ENCODE measurements at places on chromosomes 16 and 17.

GRCh38 chr17:82689077-82689476 lies 9.4 kb downstream of the RAB40B start:
- DNase-seq = no peak

- DNase-seq = no peak
Measured at GRCh38 chr17:78925662-78926555, 722 bp upstream of the TIMP2 start.

DNA sequence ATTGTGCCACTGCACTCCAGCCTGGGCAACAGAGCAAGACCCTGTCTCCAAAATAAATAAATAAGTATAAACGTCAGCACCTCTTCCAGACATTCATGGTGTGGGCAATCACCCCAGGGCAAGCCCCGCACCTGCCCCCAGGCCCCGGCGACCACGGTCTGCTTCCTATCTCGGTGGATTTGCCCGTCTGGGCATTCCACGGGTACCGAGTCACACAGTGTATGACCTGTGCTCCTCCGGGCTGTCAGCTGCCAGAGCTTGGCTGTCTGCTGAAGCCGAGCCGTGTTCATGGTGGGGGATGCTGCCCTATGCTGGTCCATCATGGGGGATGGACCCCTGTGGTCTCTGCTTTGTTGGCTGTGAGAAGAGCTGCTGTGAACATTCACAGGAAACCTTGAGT lies 15.4 kb downstream of the CYBC1 start:
- no peak for DNase-seq

- no peak for DNase-seq
Measured at GRCh38 chr17:60602871-60603270, 2.9 kb downstream of the PPM1D start.

GRCh38 chr16:86470964-86471363 lies 39.4 kb upstream of the FOXF1 start:
- DNase-seq = no peak

DNA sequence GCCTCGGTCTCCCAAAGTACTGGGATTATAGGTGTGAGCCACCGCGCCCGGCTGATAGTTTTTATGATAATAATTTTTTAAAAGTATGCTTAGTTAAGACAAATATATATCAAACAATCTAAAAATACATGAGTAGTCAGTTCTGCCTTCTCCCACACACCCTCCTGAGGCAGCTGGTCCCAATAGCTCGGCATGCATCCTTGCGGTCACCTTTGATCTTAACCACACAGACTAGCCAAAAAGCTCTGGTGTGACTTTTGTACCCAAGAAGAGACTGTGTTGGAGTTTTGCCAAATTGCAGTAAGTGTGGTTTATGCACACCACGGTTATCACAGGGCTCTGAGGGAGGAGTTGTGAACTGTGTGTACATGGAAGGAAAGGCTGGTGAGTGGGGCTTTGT lies 25.6 kb downstream of the ATP6V0A1 start:
- peak; percentile 68 for DNase-seq

- no peak for DNase-seq
Measured at GRCh38 chr17:6304894-6305612, 129.9 kb downstream of the AIPL1 start.

- DNase-seq = no peak
Measured at GRCh38 chr17:28475151-28475900, 1.9 kb downstream of the SLC13A2 start.

GRCh38 chr16:56888806-56889205 lies 23.8 kb downstream of the SLC12A3 start:
- DNase-seq = no peak

DNA sequence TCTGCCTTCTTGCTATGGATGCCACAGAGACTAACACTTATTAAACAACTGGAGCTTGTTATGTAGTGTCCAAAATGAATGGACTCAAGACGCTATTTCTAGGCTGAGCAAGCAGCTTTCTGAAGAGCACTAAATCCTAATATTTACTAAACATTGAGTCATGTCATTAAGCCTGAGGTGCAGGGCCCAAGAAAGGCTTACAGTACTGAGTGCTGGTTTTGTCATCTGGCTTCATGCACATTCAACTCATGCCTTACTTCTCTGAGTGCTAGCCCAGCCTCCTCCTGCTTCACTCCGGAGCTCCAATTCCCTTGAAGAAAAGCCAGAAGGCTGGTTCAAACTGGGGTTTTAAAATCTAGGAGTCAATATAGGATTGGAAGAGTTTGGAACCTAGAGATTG lies 363.3 kb upstream of the CDH5 start:
- DNase-seq = no peak

DNA sequence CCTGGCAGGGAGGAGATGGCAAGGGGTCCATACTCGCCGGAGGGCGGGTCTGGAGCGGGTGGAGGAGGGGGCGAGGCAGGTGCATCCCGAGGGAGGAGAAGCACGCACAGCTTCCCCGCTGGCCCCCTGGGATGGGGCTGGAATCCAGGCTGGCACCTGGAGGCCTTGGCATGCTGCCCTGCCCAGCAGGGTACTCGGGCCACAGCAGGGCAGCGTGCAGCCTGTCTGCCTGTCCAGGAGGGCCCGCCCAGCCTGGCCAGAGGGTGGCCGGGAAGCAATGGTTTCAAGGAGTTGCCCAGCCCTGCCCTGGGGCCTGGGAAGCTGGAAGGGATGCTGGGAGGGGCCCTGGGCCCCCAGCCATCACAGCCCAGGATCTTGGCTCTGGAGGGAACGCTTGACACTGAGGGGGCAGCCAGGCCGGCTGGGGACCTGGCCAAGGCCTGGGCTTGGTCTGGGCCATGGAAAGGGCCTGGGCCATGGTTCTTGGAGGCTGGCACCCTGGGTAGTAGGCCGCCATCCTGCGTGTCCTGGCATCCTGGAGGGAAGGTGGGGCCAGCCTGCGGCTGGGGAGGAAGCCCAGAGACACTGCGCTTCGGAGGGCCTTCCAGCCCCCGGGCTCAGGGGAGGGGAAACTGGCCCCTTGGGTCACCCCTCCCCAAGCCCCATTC lies 1.1 kb downstream of the GLIS2 start:
- DNase-seq = no peak

DNA sequence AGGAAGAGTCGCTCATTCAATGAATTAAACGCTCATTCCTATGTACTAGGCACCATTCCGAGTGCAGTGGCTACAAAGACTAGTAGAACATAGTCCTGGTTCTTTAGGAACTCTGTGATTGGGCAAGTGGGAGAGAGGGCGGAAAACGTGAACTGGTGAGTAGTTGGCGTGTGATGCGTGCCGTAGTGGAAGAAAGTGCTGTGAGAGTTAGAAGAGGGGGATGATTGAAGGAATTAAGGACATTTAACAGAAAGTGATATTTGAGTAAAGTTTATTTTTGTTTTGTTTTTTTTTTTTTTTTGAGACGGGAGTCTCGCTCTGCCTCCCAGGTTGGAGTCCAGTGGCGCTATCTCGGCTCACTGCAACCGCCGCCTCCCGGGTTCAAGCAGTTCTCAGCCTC lies 7.9 kb upstream of the SLFN14 start:
- no peak for DNase-seq

DNA sequence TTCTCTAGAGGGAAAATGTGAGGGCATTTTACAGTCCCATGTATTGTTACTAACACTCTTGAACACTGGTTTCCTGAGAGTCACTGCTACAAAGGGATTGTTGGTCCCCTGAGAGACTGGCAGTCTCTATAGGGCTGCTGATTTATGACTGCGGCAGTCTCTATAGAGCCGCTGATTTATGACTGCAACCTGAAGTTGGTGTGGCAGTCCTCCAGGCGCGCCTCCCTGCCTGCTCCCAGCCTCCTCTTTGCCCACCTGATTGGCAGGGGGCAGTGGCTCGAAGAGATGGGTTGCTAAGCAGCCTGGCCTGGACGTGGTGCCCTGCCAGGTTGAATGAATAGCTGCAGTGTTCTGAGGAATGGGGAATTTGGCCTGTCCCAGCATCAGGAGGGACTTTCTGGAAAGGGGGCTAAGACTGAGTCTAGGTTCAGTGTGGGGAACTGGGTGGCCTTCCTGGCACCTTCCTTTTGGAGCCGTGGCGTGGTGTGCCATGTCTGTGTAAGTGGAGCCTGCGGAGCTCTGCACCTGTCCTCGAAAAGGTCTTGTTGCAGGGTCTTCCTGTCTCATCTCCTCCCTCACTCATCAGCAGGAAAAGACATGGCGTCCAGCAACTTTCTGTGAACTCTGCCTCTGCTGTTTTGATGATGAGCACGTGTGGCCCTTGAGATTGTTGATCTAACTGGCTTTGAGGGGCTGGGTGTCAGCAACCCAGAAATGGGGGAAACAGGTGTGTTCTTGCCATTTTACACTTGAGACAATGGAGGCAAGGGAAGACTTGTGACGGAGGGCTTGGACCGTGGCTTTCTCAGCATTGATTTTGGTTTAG lies 24.9 kb downstream of the SAP30BP start:
- DNase-seq = no peak

GRCh38 chr17:31573861-31574260 lies 182.4 kb downstream of the RAB11FIP4 start:
- no peak for DNase-seq

DNA sequence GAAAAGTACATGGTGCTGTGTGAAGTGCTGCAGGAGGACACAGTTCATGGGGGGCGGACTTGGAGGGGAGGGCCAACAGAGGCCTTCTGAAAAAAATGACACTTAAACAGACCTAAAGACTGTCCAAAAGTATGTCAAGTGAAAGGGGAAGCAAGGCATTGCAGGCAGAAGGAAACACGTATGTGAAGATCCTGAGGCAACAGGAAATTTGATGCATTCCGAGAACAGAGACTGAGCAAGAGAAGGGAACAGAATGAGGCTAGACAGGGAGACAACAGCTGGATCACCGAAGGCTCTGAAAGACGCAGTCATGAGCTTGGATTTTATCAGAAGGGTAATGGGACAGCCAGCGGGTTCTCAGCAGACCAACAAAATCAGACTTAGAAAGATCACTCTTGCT lies 1.1 kb downstream of the IFT20 start:
- DNase-seq = no peak

DNA sequence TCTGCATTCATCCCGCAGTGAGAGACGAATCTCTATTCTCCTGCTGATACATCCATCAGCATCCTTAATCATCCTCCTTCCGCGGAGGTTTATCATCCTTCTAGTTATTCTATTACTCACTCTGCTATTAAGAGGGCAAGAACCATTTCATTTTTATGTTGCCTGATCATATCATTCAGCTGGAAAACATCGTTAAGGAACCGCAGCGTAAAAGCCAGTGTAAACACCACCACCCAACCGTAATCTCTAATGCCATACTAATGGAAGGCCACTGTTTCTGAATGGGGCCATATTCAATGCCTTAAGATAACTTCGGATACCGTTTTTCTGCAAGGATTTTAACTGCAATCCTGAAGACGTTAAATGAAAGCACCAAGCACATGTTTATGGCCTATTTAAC lies 36.7 kb upstream of the ERCC4 start:
- no peak for DNase-seq

Measured in thymus (tissue), 14 donors.